Activated T-helper 1 cell treated with Interleukin-2 at 50 U/mL for 16 hours (primary cell): ENCODE measurements at places on chromosomes 11 and 22.

DNA sequence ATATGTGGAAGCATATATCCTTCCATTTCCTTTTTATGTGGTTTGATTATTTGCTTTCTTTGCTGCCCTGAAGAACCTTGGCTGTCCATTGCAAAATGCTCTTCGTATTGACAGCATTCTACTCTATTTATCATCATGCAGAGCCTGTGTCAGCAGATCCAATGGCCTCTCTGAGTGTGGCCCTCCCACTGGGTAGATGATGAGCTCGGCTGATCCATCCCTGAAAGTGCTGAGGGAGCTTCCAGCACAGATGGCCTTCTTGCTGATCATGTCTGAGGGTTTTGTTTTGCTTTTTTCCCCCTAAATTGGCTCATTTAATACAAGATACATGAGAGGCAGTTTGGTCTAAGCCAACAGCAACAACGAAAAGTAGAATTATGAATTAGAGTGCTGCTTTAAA, 181.0 kb downstream of the GRIA4 start:
- DNase-seq: no peak

DNA sequence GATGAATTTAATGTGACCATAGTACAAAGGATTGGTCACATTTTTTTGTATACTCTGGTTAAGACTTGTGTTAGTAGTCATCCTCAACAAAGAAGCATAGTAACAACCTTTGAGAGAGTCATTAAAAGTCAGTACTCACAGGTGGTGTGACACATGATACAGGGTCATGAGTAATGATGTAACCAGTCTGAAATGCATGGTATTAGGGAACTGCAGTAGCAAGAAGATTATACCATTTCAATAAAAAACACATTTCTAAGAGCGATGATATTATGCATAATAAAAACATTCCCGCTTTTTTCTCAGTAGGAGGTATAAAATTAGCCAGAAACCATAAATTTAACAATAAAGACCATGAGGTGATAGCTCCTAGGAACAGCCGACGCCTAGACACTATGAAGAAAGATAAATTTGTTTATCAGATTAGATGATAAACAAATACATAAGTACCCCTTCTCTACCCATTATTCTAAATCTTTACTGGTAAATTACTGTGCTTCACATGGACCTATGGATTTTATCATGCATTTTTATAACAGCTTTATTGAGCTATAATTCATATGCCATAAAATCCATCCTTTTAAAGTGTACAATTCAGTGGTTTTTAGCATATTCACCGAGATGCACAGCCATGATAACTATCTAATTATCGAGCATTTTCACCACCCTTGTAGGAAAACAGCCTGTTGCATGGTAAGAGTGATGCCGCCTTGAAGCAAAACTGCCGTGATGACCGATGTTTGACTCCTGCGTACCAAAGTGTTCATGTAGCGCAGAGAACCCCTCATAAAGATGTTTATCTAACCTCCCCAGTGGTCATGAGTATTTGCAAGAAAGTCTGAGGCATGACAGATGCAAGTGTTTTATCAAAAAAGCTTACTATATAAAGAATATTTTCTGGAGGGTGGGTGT, 41.8 kb downstream of the TMPRSS5 start:
- DNase-seq: no peak

- no peak for DNase-seq
These were observed 35.5 kb downstream of the RPL27A start for GRCh38 chr11:8717876-8718753.

DNA sequence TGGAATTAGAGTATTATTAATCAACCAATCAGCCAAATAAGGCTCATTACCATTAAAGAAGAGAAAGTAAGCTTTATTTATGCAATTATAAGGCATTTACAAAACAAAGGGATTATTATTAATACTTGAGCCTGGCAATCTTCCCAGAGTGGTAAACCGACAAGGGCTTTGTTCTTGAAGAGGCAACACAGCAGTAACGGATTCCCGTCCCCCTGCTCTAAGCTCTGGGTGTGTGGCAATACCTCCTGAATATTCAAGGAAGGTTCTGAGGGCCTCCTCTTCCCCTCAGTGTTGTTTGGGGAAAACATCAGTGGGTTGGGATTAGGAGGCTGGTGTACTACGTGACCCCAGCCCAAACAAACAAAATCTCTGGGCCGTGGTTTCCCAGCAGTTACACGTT, 176.5 kb downstream of the TENM4 start:
- no peak for DNase-seq

- no peak for DNase-seq
These were observed 189.3 kb downstream of the DBX1 start for GRCh38 chr11:19970944-19971343.

- no peak for DNase-seq
These were observed 27.9 kb upstream of the SMPD1 start for GRCh38 chr11:6362185-6362872.

DNA sequence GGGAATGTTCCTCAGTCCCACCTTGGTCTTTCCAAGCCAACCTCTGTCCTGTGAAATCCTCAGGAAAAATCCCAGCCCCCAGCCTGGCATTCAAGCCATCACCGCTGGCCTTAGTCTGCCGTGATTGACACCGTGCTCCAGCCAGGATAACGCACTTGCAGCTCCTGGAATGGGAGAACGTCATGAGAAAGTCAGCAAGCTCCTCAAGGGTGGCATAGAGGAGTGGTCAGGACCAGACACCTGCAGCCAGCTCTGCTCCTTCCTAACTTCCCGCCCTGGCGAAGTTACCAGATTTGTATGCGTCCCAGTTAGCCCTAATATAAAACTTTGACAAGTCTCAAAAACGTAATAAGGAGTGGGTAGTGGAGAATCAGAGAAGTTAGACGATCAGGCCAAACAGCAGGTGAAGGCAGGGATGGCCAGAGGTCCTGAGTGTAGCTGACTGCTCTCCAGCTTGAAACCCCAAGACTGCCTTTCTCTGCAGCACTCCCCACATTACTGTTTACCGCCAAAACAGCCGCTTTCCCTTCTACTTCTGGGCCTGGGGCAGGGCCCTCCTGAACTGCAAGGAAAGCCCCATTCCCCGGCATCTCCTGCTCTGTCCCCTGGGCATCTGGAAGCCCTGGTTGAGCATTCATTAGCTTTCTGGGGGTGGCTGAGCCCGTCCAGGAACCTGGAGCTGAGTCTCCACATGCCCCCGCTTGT, 1.3 kb upstream of the DKK3 start:
- DNase-seq: no peak

- no peak for DNase-seq
These were observed 26.5 kb downstream of the MUC6 start for GRCh38 chr11:1009991-1010390.

- no peak for DNase-seq
These were observed 760 bp upstream of the CELSR1 start for GRCh38 chr22:46537946-46538813.

- DNase-seq: no peak
These were observed 30.7 kb upstream of the TH start for GRCh38 chr11:2202071-2202899.

- no peak for DNase-seq
These were observed 9.3 kb downstream of the CD44 start for GRCh38 chr11:35148163-35148837.

- no peak for DNase-seq
These were observed 118.6 kb downstream of the HIPK3 start for GRCh38 chr11:33375688-33376311.
